ENCODE measurements at places on chromosomes 4 and X.

- no peak for DNase-seq
Measured at GRCh38 chr4:121697564-121697963, 784 bp upstream of the ANXA5 start.

GRCh38 chrX:22249371-22249770 lies 23.3 kb upstream of the CBLL2 start:
- no peak for DNase-seq

DNA sequence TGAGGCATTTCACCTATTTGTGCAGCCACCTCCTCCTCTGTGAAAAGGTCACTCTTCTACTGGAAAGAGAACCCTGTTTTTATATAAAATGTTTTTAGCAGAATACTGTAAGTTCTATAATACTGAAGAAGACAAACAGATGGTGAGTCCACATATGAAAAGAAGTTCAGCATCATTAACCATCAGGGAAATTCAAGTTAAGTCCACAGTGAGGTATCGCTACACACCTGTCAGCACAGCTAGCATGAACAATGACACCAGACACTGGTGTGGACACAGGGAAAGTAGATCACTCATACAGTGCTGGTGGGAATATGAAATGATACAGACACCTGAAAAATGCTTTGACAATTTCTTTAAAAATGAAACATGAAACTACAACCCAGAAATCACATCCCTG lies 133.0 kb downstream of the MAD2L1 start:
- no peak for DNase-seq

DNA sequence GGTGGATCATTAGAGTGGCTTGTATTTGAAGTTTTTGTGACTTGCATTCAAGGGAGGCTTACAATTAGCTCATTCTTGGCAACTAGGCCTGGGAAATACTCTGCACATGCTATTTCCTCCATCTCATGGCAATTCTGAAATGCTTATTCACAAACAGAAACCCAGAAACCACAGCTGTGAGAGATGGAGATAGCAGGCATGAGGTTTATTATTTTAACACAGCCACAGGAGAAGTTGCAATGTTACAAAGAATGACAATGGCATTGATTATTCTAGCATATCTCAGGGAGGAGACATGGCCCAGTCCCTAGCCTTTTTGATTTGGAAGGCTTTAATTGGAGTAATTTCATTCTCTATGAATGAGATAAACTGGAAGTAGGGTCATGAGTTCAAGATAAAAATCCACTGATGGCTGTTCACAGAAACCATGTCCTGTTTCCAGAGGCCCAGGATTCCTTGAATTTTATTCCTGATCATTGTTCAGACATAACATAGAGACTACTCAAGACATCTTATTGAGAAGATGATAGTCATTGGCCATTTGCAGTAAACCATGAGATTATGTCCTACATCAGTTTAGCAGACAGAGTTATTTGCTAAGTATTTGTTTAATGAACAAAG lies 123.9 kb downstream of the MID1 start:
- DNase-seq: no peak

DNA sequence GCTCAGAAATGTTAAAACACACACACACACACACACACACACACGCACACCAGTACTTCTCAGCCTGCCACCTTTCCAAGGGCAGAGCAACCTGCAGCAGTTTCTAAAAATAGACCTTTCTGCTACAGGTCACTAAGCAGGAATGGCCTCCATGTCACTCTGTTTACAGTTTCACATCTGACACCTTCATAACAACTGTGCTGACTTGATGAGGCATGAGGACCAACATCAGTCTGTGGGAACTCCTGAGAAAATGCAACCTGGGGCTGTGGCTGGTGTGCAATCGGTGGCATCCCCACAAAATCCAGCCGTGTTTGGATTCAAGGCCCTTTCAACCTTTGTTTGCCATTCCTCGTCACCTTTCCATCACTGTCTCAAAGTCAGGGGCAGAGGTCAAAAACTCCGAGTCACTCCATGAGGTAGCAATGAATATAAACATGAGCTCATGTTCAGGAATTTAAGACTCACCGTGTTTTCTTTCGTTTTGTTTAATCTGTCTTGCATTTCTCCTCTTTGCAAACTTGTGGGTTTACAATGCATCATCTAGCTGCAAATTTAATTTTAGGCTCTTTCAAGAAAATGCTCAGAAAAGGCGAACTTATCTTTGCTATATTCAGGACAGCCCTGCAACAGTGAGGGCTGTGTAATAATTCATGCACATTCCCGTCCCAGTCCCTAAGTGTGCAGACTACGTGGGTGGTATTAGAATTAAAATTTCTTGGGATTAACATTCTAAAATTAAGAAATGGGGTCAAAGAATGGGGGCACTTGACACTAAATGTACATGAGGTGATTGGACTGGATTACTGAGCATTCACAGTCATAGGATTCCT lies 135.3 kb downstream of the SHROOM3 start:
- DNase-seq: peak; percentile 69

DNA sequence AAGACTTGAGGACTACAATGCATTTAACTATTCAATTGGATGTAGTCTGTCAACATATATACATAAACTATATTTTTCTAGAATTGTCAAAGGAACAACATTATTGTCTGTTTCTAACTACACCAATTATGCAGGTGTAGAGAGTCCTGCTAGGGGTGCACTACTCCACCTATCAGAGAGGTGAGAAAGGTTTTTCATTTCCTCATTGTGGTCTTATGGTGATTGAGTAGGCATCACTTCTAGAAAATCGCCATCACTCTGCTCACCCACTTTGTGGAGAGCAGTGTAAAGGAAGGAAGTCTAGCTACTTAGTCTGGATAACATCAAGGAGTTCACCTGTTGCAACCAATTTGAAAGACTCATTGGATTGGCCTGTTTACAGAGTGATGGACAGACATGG lies 4.4 kb upstream of the ADH1C start:
- no peak for DNase-seq

GRCh38 chr4:109302361-109303139 lies at the start of gene COL25A1:
COL25A1 (minus strand) TSS chr4:109302658.
- peak; percentile 49 for DNase-seq

DNA sequence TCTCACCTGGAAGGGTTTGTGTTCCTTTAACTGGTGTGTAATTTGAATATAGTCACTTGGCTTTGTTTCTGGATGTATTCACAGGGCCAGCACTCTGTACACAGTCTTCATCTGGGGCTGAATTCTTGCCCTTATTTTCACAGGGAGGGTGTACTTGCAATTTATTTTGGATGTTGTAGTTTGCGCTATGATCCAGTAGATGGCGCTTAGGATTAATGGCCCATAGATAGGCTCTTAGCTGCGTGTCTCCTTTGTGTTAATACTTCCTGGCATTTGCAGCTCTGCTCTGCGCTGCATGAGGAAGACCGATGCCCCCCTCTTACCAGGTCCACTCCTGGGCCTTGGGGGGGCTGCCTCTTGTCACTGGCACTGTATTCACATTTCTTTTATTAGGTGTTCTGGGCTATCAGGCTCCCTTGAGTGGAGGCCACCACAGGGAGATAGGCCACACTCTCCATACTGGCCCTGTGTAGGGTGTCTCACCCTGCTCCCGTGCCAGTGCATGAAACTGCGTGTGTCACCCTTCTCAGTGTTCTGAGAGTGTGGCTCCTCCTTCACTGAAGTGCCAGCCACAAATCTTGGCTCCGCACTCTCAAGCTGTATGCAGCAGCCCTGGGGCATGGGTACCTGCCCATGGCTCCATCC lies 562.2 kb downstream of the ZIC3 start:
- no peak for DNase-seq

DNA sequence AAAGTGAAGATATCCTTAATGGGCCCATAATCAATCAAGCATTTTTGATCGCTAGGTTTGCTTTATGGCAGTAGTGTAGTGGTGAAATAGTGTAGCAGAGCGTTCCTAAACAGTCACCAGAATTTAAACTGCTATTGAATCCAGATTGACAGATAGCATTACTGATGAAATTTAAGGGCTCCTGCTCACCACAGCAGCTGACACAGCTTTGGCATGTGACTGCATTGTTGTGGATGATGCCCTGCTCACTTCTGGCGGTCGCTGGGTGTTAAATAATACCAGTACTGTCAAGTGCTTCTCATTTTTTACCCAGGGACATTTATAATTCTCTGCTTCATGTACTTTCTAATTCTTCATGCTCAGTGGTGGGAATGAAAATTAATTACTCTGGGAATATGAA lies 102.0 kb upstream of the ARHGAP24 start:
- DNase-seq: no peak

- DNase-seq: no peak
Measured at GRCh38 chrX:148672517-148672916, 172.1 kb downstream of the AFF2 start.

DNA sequence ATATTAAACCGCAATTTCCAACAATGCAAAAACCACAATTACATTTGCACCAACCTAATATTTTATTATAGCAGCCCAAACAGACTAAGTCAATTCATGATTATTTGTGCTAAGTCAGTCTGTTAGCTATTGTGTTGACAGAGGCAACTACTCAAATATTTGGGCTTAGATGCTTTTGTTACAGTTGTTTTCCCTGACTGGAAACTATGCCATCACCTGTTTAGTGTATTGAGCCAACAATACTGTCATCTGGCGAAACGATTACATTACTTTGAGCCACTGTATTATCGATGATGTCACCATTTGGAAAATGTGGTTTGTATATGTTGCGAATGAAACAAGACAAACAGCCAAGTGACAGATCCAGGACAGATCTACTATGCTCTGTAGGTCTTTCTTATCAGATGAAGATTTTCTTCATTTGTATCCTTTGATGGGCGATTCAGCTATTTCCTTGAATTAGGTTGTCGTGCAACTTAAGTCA lies 38.7 kb upstream of the INTS6L start:
- no peak for DNase-seq

- DNase-seq: no peak
Measured at GRCh38 chr4:10442976-10443375, 14.2 kb downstream of the ZNF518B start.

- DNase-seq: no peak
Measured at GRCh38 chr4:82803746-82804145, 5.2 kb upstream of the SCD5 start.

DNA sequence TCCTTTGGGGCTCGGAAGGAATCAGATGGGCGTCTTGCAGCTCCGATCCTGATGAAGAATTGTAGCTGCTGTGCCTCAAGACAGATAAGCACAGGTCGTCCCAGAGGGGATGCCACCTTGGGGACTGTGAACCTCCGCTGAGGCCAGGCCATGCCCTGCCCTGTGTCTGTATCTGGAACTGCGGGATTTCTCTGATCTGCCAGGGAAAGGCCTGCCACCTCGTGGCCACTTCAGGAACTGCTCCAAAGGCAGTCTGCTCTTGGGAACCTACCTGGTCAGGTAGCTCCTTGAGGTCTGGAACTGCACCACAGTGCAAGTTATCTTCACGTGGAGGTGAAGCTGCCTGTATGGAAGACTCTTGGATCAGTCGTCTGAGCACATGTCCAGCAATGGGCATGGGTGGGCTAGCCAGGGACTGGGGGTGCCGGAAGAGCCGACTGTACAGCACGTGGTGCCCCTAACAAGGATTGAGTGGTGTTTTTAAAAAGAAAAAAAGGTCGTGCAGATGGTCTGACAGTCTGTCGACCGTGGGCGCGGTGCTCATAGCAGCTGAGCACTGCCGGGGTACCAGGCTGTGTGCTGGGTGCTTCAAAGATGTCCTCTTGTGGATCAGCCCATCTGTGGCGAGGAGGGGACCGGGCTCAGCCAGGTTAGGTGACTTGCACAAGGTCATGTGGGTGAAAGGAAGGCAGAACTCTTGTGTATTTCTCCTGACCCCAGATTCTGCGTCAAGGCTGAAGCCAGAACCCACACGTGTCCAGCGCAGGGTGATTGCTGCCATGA lies 3.1 kb upstream of the GRPEL1 start:
- peak; percentile 85 for DNase-seq

GRCh38 chr4:119002476-119002875 lies 113.8 kb downstream of the SYNPO2 start:
- no peak for DNase-seq

DNA sequence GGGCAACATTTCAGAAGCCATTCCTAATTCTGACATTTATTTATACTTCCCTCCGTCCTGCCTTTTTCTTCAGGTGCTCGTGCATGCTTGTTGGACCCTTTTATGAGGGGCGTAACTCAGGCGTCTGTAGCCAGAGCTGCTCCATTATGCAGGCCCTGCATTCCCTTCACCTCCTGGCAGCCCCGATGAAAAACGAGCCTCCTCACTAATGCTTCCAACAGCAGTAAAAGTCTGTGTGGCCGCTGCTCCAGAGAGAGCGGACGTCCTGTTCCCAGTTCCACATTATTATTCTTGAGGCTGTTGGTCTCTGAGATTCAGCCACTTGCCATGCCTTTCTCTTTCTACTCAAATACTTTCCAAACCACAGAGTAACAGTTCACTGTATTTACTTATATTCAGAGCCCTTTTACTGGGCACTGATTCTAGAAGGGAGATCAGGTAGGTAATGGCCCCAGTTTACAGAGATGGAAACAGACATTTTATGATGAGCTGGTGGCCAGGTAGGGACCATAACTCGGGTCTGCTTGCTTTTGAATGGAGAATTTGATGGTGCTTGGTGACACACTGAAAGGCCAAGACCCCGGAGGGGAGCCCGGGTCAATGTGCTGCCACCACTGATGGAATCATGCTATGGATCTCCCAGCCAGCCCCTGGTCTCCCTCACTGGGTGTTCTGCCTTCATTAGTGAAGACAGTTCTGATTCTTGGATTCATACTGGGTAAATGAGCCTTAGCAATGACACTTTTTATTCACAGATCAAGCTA lies 101.0 kb downstream of the GATB start:
- no peak for DNase-seq

DNA sequence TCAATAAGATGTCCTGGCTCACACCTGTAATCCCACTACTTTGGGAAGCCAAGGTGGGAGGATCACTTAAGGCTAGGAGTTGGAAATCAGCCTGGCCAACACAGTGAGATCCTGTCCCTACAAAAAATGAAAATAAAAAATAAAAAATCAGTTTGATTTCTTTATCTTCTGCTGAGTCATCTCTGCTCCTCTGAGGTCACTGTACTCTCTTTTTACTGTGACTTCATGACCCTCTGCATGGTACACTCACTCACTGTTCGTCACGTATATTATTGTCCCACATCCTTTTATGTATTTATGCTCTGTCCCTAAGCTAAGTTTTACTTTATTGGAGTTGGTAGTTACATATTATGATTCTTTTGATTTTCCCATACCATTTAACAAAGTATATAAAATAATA lies 333.3 kb downstream of the PCDH7 start:
- DNase-seq: no peak

GRCh38 chr4:55604996-55605395 lies 13.0 kb upstream of the PDCL2 start:
- DNase-seq: no peak

DNA sequence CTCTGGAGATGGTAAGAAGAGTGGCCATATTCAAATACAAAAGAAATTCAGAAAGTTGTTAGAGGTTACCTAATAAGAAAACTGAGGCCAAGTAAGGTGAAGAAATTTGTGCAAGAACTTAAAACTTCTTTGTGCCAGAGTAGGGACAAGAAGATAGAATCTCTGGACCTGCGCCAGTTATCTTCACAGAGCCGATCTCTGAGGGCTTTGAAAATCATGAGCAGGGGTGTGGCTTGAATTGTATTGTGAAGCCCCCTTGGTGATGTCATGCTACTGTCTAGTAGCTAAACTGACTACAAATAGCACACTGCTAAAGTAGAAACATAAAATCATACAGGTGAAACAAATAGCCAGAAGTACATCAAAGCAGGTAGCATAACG lies 184.6 kb downstream of the UGT8 start:
- DNase-seq: no peak
